ENCODE measurements at places on chromosomes 12 and 14.

DNA sequence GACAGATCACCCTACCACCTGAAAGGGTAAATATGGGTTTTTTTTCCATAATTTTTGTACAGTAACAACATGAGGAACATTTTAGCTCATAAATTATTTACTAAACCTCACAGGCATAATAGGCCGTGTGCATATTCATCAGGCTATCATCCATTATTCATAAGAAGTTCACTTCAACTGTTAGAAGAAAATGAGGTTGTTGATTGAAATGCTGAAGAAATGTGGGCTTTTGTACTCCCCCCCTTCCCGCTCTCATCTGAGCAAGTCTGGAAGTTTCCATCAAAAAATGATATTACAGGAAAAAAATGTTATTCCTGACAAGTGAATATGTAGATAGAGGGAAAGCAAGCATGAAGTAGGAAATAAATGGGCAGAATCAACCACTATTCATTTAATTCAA lies 7.9 kb upstream of the POU6F1 start:
- no peak for DNase-seq

GRCh38 chr12:70849265-70849960 lies 71.1 kb downstream of the PTPRR start:
- no peak for DNase-seq

GRCh38 chr12:46227616-46228015 lies 41.2 kb downstream of the SLC38A1 start:
- DNase-seq, result no peak

DNA sequence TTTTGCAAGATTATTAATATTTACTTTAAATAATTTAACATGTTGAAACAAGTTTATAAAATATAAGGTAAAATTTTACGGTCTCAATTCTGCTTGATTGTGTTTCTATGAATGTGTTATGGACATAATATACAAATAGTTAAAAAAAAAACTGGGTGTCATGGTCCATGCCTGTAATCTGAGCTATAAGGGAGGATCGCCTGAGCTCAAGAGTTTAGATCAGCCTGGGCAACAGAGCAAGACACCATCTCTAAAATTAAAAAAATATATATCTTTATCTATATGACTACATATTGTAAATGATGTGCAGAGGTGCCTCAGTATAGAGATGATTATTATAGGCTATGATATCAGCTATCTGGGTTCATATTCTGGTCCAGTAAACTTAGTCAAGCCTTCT lies 9.9 kb downstream of the PAPOLA start:
- no peak for DNase-seq

- no peak for DNase-seq
These were observed 20.2 kb downstream of the FBXL14 start for GRCh38 chr12:1573960-1574864.

DNA sequence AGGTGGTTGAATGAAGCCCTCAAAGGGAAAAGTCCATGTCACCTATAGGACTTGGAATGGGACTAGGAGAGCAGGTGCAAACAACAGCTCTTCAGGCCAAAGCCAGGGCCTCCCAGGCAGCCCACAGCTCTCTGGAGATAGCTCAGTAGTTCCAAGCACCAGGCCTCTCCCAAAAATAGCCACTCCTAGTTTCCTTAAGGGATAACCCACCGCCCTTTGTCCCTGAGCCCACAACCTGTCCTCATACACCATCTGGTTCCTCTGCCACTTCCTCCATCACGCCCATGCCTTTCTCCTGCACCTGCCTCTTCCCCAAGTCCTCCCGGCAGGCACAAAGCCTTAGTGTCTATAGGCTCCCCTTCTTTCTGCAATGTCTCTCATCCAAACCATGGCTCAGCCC lies 2.1 kb downstream of the RAB15 start:
- DNase-seq, result no peak

DNA sequence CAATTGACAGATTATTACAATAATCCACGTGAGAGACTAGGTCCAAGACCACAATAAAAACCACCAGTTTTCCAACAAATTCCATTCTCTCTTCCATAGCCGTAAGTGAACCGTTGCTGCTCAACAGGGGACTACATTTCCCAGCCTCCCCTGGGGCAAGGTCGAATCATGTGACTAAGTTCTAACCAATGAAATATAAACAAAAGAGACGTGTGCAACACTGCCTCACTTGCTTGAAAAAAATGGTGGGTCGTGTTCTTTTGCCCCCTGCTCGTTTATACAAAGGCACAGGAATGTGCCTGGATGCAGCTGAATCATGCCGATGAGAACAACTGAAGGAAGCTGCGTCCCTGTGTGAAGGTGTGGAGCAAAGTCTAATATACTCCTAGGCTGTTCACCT lies 51.1 kb downstream of the HSPB8 start:
- no peak for DNase-seq

- DNase-seq, result no peak
These were observed 21.4 kb upstream of the ATP2B1 start for GRCh38 chr12:89729946-89730459.

GRCh38 chr14:90548455-90548854 lies 151.6 kb downstream of the CALM1 start:
- DNase-seq, result no peak

- no peak for DNase-seq
These were observed 170.6 kb downstream of the CRADD start for GRCh38 chr12:93847517-93848474.

DNA sequence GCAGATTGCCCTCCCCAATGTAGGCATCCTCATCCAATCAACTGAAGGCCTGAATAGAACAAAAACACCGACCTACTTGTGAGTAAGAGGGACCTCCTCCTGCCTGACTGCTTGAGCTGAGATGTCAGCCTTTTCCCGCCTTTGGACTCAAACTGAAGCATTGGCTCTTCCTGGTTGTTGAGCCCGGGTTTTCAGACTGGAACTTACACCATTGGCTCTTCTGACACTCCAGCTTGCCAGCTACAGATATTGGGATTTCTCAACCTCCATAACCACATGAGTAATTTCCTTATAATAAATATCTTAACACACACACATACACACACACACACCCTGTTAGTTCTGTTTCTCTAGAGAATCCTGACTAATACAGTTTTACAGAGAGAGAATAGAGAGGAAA lies 173.4 kb upstream of the NTF3 start:
- no peak for DNase-seq

DNA sequence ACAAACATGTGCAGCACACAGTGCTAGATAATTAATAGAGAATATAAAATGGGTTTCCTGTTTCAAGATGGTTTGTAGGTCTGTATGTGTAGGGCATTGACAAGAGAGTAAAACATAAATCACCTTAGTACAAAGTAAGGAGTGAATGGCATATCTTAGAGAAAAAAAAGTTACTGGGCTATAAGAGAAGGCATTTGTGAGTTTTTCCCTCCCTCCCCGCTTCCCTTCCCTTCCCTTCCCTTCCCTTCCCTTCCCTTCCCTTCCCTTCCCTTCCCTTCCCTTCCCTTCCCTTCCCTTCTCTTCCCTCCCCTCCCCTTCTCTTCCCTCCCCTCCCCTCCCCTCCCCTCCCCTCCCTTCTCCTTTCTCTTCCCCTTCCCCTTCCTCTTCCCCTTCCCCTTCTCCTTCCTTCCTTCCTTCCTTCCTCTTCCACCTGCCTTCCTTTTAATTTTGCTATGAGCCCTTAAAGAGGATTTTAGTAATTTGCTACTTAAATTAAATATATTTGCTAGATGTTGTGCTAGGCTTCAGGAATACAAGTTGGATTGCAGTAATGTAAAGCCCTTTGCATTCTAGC lies 57.1 kb downstream of the LRRK2 start:
- no peak for DNase-seq

GRCh38 chr14:24659916-24660570 lies 26.1 kb upstream of the GZMB start:
- no peak for DNase-seq

DNA sequence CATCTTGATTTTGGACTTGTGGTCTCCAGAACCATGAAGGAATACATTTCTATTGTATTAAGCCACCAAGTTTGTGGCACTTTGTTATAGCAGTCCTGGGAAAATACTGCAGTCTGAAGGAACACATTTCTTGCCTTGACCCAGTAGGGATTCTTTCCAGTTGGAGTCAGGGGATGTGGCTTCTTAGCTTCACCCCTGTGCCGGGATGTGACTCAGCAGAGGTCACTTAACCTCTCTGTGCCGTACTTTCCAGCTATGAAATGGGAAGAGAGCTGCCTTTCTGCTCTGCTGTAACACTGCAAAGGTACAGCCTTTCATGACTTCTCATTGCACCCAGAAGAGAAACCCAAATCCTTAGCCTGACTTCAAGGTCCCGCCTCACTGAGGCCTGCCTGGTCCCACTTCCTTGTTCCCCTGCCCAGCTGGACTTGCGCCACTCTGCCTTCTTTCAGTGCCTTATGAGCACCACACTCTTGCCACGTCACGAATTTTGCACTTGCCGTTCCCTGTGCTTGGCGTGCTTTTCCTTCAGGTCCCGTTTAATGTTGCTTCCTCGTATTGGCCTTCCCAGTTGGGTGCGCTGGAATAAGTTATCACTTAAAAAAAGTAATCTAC lies 24.2 kb downstream of the CHST11 start:
- no peak for DNase-seq

- DNase-seq, result no peak
These were observed 285.6 kb downstream of the GRIN2B start for GRCh38 chr12:13695781-13696180.

GRCh38 chr12:22969521-22969920 lies 344.6 kb downstream of the ETNK1 start:
- no peak for DNase-seq

GRCh38 chr14:52825085-52825484 lies 33.7 kb upstream of the GNPNAT1 start:
- no peak for DNase-seq

GRCh38 chr12:19299765-19300164 lies 139.5 kb upstream of the AEBP2 start:
- no peak for DNase-seq

DNA sequence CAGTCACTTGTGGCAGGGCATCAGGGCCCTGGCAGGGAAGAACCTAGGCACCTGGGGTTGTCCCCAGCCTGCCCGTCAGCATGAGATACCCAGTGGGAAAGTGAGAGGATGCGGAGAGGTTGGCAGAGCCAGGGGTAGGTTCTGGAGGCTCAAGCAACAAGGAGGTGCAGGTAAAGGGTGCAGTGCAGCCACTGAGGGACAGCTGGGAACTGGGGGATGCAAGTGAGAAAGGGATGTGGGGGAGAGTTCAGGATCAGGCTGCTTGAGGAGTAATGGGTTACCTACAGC lies 18.7 kb downstream of the VASH1 start:
- no peak for DNase-seq

DNA sequence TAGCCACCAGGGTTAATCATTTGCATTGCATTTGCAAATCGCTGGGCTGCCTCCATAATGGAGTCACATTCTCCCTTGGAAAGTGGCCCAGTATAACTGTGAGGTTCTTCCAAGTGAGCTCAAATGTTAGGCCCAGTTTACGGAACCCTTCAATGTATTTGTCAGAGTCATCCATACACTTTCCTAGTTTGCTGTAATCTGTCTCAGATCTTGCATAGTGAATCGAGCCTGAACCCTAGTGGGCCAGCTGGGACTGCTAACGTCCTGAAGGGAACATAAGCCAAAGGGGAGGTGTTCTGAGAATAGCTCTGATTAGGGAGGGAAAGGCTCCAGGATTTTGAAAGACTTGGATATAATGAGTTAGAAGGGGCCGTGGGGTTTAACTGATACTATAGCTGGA lies 406.3 kb downstream of the SLC6A15 start:
- no peak for DNase-seq

DNA sequence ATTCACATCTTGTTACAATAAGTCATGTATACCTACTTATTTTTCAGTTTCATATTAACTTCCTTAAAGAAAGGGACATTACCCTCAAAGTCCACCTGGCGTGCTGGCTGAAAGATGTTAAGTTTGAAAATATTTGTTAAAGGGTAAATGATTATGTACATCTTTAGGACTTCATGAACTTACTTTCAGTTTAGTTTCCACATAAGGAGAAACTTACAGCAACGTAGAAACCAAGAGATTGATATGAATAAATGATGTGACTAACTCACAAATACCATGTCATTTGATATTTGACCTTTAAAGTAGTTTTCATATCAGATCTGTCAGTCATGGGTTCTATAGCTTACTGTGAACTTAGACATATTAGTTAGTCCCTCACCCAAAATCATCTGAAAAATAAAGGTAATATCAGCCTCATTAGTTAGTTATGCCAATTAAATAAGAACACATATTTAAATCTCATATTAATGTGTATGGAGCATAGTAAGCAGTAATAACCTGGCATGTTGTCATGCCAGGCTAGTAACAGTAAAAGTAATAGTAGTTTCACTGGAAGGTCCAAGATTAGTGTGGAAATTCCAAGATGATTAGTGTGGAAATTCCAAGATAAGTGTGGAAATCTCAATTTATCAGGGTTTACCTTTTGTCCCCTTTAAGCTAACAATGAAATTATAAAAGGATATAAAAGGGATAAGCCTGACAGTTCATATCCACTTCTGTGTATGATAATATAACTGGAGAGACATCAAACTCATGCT lies 1.9 kb upstream of the CLEC2D start:
- no peak for DNase-seq

DNA sequence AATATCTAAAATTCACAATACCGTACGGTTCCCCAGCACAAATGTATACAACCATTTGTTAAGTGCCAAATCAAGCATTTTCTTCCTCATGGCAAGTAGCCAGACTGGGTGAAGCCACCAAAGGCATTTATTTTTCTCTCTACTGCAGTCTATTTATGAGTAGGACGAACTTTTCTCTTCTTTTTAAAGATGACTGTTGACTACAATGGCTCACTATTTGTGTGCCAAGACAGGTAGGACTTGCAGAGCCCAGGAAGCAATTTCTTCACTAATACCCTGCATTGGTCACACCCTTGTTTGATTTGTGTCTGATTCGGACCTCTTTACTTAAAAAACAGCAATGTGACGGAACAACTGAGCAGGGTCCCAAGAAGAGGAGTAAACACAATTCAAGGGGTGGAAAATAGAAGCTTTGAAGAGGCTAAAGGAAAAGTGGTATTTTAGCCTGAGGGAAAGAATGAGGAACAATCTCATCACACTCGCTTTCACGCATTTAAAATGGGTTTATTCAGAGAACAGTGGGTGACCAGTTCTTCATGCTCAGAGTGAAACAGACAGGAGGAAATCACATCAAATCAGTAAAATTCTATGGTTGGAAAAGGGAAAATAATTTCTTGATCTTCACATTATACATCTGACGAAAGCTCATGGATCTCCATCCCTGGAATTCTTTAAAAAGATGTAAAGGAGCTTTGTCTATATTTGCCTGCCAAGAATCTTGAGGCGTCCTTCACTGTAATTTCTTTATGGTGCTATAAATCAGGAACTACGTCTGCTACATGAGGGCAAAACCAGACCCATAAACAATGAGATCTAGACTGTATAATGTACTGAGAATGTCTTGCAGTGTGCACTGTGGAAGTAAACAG lies 183.8 kb downstream of the PPM1H start:
- no peak for DNase-seq

DNA sequence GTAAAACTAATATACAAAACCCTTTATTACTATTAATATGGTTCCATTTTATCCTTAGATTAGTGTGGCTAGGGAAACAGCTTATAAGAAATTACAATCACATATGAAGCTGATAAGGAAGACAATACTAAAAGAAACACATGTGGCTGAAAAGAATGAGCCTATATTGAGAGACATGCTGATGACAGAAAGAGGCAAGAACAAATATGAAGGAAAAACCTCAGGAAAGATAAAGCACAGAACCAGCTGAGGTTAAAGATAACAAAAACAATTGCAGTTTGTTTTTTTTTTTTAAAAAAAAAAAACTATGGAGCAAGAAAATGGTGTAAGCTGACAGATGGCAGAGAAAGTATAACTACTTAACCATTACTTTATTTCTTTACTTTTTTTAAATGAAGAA lies 69.2 kb upstream of the OSBPL8 start:
- no peak for DNase-seq
